ENCODE measurements at places on chromosomes 11 and 22.

DNA sequence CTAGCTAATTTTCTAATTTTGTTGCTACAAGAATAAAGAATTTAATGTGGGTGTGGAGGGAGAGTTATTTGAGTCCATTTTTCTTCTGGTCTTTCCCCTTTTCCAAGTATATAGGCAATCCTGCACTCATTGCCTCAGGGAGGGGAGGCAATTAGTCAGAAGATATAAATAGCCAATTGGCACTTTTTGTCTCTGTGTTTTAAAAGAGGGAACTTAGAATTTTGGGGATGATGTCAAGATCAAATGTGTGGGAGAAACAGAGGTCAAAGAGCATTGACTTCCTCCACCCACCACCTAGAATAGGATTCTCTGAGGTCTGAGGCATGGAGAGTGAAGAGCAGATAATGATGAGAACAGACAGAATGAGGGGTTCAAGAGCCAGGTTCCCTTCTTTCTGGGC lies 120.3 kb upstream of the ZC3H12C start:
- peak; percentile 95 for DNase-seq

GRCh38 chr22:33472462-33473344 lies 414.5 kb upstream of the SYN3 start:
- no peak for DNase-seq

- no peak for DNase-seq
These were observed 693 bp upstream of the PRR14L start for GRCh38 chr22:31750365-31751284.

DNA sequence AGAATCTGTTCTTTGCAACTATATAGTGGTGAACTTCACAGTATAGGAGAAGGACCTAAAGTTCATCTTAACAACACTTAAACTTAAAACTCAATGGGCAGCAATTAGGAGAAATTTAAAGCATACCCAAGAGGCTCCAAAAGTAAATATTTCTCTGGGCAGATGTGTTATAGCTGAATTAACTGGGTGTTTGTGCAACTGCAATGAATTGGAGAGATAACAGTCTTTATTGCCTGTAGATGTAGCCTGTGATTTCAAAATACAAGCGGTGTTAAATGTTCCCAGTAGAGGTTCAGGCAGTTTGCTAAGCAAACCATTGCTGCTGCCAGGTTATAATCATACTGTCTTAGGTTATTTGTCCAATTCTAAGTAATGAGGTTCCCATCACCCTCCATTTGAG lies 294.1 kb upstream of the MTNR1B start:
- DNase-seq = no peak

DNA sequence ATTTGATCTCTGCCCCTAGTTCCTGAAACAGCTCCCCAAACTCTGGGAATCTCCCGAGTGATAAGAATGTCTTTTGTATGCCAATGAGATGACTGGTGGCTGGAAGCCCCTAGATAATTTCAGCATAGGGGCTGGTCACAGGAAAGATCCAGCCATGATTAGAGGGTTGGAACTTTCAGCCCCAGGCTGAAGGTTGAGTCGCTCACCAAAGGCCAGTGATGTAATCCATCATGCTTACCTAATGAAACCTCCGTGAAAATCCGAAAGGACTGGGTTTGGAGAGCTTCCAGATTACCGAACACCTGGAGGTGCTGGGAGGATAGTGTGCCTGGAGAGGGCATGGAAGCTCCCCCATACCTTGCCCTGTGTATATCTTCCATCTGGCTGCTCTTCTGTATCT lies 26.0 kb downstream of the LRRC32 start:
- no peak for DNase-seq

DNA sequence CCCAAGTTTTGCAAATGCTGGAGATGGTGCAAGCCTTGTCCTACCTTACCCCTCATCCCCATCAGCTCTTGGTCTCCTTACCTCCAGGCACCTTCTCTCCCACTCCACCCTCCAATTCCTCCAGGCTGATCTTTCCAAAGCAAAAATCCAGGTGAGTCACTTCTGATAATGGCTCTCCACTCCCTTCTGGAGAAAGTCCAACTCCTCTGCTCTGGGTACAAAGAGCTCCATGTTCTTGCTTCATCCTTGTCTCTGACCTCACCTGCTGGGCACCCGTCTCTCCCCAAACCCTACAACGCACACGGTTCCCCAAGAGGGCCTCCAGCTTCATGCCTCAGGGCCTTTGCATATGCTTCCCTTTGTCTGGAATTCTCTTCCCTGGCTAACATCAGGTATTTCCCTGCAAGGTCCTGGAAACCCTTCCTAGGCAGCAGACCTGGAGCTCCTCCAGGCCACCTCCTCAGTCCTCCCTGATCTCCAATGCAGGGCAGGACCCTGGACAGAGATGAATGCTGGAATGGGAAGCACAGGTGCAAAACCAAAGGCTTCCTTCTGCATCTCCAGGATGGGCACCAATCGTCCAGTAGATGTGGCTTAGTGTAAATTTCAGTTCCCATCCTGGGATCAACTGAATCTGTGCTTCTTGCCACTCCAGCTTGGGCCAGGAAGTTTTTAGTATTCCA lies 22.7 kb downstream of the IFT27 start:
- no peak for DNase-seq

DNA sequence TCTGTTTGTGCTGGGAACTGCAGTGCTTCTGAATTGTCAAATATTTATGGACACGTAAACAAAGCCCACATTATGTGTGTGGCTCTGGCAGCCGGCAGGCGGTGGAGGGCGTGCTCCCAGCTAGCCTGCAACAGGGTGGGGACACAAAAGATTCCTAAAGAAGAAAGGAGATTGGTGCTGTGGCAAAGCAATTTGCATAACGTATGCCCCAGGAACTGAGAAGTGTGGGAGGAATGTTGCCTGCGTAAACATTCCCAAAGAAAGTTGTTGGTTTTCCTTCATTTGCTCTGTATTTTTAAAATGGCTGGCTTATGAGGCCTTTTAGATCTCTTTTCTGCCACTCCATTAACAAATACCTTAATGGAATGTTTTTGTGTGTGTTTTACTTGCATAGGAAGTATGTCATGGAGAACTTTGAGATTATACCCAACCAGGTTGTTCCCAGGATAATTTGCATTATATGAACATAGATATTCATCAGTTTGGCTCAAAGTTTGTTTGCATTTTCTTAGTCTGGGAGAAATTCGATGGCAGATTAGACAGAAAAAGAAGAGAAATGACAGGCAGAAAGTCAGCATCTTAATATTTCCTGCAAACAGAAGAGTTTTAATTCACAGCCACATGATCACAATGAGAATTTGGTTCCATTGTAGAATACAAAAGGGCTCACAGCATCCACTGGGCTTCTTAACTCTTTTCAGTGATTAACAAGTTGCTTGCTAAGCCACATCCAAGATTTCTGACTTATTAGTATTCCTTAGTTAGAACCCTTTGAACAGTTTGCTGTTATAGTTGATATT lies 41.8 kb upstream of the DLAT start:
- DNase-seq = no peak

- DNase-seq = peak; percentile 30
These were observed 161.8 kb upstream of the GRK3 start for GRCh38 chr22:25402501-25403283.

DNA sequence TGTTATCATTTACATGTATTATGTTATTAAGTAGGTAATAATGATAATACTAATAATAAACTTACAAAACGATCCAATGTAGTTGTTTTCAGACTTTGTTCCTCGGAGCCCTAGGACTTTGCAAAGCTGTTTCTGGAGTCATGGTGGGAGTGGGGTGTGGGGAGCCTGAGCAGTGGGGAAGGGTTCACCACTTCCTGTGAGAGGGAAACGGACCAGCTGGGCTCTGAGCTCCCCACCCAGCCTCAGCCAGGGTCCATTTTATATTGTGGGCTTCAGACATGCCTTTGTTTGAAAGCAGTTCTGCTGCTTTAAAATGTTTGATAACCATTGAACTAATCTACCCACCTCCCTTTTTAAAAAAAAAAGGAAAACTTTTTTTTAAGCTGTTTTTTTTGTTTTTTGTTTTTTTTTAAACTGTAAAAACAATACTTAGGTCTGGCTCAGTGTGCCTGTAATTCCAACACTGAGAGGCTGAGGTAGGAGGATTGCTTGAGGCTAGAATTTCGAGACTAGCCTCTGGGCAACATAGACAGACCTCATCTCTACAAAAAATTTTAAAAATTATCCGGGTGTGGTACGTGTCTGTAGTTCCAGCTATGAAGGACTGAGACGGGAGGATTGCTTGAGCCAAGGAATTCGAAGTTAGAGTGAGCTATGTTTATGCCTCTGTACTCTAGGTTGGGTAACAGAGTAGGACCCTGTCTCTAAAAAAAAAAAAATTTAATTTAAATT lies 7.0 kb downstream of the SERPING1 start:
- DNase-seq = no peak

- DNase-seq = no peak
These were observed 4.4 kb downstream of the EXPH5 start for GRCh38 chr11:108589136-108589535.

GRCh38 chr11:68837583-68838571 lies 3.8 kb downstream of the CPT1A start:
- DNase-seq = no peak

DNA sequence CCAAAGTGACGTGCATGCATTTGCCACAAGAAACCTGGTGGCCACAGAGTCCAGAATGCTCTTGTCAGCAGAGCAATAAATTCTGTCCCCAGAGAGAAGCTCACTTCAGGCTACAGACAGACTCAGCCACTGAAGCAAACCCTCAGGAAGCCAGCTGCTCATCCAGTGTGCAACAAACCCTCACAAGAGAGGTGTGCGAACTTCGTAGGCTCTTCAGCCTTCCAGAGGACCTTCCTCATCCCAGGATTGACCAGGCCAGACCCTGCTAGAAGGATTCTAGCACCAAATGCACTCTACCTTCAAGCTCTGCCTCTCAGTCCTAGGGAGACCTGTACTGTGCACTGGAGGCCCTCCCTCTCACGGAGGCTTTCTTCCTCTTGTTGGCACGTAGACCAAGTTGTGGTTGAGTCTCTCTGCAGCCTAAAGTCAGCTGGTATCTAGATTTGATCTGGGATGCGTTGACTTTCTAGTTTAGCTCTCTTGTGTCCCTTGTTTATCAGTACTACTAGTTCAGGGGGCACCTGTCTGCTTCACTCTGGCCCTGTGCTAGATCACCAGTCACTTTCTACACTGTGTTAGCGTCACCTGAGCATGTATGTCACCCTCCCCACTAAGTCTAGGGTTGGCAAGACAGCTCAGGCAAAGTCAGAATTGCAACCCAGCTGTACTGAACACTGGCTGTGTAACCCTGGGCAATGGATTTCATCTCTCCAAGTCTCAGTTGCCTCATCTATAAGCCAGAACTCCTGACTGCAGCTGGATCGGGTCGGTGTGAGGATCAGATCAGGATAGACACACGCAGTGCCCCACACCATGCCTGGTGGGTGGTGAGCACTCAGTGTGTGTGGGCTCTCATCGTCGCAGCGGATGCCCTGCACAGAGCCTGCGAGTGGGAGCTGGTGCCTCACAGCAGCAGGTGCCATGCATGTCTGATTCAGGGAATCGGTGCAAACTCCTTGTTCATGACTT lies 22.1 kb upstream of the TMPRSS13 start:
- DNase-seq = peak; percentile 35

DNA sequence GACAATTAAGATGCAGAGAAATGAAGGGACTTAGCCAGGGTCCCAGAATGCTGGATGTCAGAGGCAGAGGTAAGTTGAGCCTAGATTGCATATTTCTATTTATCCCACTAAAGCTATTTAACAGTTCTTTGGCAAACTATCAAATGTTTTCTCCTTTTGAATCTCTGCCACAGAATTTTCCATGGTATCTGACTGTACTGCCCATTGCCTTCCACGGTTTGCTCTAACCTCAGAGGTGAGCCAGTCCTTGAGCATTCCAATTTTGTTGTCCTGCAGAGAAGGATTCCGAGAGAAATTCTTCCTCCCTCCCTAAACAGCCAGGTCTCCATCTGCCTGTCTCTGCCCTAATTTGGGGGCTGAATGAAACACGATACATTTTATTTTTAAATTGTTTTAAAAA lies 368.3 kb upstream of the SYN3 start:
- no peak for DNase-seq

DNA sequence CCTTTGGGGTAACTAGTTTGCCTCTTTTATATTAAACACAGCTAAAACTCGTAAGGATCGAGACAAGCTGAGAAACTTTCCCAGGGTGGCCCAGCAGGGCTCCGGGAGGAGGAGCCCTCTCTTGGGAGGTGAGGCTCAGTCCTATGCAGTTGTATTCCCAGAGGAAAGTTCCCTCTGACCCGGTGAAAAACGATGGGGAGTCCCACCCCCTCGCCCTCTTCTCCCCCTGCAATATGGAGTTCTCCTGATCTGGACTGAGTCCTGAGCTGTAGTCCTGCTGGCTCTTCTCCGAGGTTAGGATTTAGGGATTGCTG lies 1.3 kb downstream of the NTM start:
- DNase-seq = no peak

DNA sequence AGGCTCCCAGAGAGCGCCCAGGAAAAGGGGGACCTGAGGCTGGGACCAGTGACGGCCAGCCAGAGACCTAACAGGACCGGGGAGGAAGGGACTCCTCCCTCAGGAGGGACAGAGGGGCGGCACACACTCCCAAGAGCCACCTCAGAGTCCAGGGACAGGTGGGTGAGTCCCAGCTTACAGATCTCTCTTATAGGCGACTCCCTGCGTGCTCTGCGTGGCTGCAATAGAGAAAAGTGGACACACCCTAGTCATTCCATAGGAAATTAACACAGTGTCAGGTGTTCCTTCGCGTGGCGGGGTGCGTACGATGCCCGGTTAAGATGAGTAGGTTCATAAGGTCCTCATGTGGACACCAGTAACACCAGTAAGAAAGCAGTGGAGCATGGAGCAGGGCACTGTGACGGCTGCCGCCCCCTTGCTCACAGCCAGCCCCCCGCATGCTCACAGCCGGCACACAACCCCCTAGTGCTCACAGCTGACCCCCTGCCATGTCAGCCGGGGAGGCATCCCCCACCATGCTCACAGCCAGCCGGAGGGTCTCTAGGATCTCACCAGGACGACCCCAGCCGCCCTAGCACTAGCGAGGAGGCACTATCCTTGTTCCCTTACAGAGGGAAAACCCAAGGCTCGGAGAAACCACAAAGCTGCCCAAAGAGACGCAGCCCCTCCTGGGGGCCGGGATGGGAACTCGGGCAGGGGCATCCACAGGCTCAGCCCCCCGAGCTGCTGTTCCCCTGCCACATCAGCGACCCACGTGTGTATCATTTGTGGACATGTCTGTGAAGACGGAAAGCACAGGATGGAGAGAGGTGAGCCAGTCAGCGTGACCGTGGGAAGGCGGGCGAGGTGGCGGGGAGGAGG lies 426.8 kb downstream of the TBC1D22A start:
- DNase-seq = no peak

- DNase-seq = no peak
These were observed 50.3 kb downstream of the CLMP start for GRCh38 chr11:123144707-123145106.

- no peak for DNase-seq
These were observed 1.1 kb upstream of the CD81 start for GRCh38 chr11:2375964-2376551.

Measured in suppressor macrophage treated with lipopolysaccharide for 1 hour (primary cell).